ENCODE measurements at places on chromosomes 3 and 15.
A peak's percentile ranks its signal among the peaks of the same experiment; 100 is the strongest.

- no peak for DNase-seq
Observed at GRCh38 chr3:87052499-87053260, 61.7 kb upstream of the VGLL3 start.

GRCh38 chr3:108235290-108235689 lies 13.1 kb upstream of the IFT57 start:
- no peak for DNase-seq

GRCh38 chr3:134291319-134292254 lies 40.9 kb upstream of the RYK start:
- DNase-seq = no peak

DNA sequence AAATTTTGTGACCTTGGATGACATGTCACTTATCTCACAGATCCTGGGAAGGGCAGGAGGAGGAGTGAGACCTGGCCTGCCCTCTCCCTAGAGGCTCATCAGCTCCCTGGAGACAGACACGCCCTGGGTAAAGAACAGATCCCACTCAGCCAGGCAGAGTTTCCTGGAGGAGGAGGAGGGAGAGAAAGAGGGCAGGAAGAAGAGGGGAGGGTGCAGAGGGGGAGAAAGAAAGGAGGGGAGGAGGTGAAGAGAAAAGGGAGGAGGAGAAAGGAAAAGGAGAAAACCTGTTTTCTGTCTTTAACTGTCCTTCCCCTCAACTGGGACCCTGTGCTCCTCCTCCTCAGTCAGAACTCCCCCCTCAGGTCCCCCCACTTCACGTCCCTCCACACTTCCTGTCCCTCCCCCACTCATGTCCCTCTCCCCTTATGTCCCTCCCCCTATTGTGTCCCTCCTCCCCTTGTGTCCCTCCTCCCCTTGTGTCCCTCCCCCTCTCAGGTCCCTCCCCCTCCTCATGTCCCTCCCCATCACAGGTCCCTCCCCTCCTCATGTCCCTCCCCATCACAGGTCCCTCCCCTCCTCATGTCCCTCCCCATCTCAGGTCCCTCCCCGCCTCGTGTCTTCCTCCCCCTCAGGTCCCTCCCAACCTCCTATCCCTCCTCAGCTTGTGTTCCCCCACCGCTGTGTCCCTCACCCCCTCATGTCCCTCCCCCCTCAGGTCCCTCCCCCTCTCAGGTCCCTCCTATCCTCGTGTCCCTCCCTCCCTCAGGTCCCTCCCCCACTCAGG lies 52.3 kb upstream of the CGNL1 start:
- DNase-seq = peak; percentile 29

DNA sequence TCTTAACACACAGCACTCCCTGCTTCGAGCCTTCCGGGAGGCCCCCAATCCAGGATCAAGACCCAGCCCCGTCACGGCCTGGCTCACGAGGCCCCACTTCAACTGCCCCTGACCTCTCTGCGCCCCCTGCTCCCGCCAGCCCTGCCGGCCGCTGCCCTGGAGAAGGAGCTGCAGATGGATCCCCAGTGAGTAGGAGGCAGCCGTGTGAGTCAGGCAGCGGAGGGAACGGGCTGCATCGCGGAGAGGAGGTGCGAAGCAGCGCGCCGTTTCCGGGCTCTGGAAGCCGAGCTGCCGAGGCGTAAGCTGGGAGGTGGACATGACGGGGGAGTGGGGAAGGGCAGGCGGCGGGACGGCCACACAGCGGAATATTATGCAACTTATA lies 133.4 kb downstream of the TPRA1 start:
- no peak for DNase-seq

GRCh38 chr3:42674146-42674545 lies 11.2 kb upstream of the KLHL40 start:
- no peak for DNase-seq

GRCh38 chr3:26845194-26845593 lies 222.6 kb downstream of the LRRC3B start:
- DNase-seq = no peak

DNA sequence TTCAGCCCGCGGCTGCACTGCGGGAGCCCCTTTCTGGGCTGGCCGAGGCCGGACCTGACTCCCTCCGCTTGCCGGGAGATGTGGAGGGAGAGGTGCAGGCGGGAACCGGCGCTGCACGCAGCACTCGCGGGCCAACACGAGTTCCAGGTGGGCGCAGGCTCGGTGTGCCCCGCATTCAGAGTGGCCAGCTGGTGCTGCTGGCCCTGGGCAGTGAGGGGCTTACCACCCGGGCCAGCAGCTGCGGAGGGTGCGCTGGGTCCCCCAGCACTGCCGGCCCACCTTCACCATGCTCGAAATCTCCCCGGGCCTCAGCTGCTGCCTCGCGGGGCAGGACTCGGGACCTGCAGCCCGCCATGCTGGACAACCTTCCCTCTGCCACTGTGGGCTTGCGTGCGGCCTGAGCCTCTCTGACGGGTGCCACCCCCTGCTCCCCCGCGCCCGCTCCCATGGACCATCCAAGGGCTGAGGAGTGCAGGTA lies 733.5 kb upstream of the CCDC54 start:
- DNase-seq = no peak

GRCh38 chr3:126944089-126944965 lies 38.6 kb upstream of the PLXNA1 start:
- DNase-seq = no peak

DNA sequence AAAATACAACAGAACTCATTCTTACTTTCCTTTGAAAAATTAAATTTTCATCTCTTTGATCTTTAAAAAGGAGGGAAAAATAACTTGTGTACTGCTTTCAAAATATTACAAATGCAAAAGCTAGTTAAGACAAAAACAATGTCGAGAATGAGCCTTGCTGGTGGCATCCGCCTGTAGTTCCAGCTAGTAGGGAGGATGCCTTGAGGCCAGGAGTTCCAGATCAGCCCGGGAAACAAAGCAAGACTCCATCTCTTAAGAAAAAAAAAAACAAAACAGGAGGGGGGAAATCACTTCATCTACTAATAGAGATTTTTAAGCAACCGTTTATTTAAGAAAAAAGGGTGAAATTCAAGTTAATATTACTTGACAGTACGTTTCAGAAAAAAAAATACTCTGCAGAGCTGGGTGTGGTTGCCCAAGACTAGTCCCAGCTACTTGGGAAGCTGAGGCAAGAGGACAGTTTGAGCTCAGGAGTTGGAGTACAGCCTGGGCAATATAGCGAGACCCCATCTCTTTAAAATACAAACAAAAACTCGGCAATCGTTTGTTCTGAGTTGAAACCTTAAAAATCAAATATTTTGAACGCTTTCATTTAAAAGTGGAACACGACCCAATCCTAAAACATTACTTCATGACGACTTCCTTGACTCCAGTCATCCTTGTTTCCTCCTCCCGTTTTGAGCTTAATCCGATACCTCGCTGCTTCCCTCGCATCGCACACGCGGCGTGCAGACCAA lies 1.2 kb downstream of the KPNA1 start:
- DNase-seq = no peak

DNA sequence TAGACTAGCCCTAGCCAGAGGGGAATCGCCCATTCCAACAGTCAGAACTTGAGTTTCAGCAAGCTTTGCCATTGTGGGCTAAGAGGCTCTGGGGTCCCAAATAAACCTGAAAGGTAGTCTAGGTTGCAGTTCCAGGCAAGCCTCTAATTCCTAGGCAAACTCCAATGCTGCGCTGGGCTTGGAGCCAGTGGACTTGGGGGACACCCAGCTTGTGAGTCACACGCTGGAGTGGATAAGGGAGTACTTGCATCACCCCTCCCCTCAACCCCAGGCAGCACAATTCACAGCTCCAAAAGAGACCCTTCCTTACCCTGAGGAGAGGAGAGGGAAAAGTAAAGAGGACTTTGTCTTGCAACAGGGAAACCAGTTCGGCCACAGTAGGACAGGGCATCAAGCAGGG lies 105.2 kb upstream of the DPPA4 start:
- DNase-seq = no peak

DNA sequence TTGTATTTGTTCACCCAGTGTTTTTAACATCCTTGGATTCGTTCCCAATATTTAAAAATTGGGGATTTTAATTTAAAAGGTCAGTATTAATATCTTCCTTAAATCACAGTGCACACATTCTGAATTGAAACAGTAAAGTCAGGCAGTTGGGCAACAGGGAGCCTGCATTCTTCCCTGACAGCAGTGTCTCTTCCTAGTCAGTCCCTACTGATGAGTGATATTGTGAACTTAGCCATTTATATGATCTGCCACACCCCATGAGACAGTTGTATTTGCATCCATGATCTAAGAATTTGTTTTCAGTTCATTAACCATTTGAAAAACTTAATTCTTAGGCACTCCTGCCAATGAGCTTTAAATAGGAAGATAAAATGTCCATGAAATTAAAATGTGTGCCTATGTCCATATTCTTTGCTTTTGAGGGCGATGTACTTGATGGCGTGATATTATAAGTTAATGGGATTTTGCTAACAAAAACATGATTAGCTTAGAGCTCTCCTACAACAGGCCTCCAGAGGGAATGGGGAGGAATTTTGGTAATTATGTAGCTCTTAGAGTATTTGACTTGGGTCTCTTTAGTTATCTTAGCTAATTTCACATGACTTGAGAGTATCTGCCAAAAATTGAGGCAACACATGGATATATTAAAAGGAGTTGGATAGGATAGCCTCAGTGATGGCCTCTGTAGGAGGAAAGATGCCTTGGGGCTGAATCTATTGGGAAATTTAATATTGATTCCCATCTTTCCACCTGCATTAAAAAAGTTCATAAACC lies 219.3 kb downstream of the PTPRG start:
- no peak for DNase-seq

- no peak for DNase-seq
Observed at GRCh38 chr3:138971766-138972320, 24.8 kb downstream of the FOXL2NB start.

DNA sequence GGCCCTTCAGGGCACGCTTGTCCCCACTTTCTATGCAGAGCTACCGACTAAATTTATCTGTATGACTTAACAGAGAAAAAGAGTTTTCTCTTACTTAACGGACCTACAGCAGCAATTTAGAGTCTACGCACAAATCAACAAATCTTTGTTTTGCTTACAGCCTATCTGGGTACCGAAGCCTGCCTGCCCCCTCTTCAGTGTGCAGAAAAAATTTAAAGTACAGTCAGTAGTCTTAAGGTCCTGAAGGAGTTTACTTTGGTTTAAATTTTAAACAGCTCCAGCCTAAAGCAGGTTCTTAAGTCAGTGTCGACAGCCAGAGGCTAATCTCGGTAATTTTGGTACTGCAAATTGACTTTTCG lies 570 bp downstream of the SACM1L start:
- DNase-seq = no peak

- DNase-seq = no peak
Observed at GRCh38 chr3:58202917-58203360, 7.8 kb downstream of the DNASE1L3 start.

DNA sequence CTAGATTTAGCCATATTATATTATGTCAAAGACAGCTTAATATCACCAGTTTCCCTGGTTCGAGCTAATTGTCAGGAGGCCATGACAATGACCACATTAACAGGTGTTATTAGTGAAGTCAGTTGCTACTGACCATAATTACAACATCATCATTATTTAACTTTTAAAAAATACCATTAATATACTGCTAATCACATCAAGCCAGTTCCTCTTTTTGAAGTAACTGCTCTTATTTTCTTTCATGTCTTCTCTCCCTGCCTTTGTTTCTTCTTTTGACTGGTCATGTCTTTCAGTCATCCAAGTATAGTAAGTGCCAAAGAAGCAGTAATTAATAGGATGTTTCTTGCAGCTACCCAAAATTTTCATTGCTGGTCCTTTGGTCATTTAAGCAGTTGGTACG lies 61.6 kb downstream of the CMSS1 start:
- no peak for DNase-seq

DNA sequence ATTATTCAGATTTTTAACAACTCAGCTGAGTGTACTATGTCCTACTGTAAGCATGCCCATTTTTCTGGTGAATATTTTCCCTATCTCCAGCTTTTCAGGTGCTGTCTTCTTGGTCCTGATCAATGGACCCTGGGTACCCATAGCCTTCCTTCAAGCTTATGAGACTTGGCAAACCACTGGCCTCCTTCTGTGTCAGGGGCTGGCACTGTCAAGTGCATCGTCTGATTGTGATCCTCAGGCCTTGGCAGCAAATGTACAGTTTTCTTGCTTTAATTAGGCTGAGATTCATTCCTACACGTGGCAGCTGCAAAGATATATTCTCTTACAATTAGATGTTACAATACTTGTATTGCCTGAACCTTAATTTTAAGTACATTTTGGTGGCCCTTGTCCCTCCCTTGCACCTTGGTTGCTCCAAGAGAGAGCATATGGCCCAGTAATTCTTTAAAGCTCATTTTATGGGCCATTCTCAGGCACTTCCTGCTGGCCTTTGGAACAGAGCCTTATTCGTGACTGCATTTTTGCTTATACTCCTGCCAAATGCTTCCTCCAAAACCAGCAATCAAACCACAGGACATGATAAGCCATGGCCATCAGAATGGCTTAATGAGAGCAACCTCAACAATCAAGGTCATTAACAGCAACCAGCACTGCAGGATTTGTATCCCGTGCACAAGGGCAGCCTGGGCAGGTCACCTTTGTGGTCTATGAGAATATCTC lies 179.9 kb downstream of the CNTN6 start:
- DNase-seq = no peak

DNA sequence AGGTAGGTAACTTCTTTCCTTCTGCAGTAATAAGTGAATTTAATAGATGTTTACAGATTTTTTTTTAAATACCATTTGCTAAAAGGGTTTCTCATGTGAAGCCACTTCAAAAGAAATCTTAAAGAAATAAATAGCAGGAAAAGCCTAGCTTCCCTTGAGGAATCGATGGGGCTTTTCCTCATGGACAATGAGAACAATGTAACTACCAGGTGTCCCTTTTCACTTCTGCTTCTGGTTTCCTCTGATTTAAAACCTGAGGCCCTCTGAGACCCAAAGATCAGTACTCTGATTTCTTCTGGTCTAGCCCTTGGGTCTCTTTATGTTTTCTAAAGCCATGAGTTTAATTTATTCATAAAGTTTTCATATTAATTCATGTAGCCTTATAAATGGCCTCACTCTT lies 13.1 kb upstream of the TMEM42 start:
- no peak for DNase-seq

GRCh38 chr3:73036694-73037591 lies 24.5 kb upstream of the EBLN2 start:
- no peak for DNase-seq

DNA sequence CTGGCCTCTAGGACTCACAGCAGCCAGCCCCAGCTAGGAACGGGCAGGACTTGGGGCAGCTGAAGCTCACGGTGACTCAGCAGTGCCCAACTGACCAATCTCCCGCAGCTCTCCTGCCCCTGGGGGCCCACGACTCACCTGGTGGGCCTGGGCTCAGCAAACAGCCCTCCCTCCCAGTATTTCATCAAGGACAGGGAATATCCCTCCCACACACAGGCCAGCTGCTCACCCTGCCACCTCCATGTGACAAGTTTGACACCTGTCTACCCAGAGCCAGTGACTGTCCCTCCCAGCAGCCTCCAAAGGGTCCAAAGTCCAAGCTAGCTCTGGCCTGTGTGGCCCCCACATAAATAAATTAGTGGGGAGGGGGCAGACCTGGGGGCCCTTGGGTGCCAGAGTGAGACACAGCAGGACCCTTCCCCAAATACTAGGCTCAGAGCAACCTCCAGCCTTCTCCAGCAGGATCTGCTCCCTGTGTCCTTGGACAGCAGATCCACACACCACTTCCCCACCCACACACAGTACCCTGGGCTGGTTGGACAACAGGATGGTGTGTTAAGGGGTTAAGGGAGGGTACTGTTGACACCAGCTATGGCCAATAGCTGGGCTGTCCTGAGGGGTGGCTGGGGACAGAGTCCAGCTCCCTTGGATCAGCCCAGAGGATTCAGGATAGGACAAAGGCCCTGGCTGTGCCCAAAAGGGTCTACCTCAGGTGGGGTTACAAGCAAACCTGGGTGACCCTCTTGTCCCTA lies 4.3 kb downstream of the GNAT1 start:
- no peak for DNase-seq

GRCh38 chr3:64028754-64029153 lies 5.5 kb upstream of the PSMD6 start:
- no peak for DNase-seq

Data from NCI-H748 treated with DMSO at 0.1 percent for 48 hours (cell line).